COLO829 (cell line): ENCODE measurements at places on chromosomes 7 and 10.

GRCh38 chr10:14598809-14599764, 175.6 kb downstream of the FAM107B start:
- no peak for DNase-seq

GRCh38 chr7:45123913-45124710, 12.6 kb upstream of the TBRG4 start:
- no peak for DNase-seq

DNA sequence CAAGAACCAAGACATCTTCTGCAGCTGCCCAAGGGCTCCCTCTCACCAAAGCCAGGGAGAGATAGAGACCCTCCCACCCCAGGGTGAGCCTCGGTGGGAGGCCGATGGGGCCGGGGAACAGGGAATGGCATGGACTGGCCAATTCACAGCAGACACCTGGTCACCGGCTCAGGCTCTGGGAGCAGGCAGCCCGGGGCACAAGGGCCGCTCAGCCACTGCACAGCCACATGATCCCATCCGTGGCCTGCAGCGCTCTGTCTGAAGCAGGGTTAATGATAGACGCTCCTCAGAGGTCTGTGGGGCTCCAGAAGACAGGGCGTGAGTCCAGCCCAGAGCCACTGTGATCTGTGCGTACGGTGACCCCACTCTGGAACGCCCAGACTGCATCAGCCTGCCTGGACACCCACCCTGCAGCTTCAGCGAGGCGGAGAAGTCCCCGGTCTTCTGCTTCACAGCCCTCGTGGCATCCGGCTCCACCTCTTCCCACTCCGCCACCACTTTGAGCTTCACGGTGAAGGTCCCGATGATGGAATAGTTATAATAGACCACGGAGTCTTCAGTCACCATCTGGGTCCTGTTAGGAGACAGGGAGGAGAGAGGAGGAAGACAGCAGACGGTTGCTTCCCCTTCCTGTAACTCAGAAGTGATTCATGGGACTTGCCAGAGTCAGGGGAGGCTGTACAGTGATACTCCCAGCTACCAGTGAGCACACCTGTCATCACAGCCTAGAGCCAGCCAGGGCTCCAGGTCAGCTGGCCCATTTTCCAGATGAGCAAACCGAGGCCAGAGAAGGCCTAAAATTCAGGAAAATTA, 14.0 kb downstream of the TMEM130 start:
- no peak for DNase-seq

DNA sequence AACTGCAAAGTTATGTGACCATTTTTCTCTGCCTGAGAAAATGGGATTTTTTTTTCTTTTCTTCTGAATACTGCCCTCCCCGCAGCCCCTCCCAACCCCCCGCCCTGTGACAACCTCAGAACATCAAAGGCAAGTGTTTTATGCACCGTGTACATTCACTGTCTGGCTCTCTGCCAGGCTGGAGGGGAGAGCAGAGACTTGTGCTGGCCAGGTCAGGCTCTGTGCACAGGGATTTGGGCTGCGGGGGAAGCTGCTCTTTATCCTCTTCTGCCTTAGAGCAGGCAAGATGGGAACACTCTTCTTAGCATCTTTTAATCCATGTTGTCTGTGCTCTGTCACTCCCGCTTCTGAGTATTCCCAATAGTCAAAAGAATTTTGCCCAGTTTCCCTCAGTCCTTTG, 195.1 kb downstream of the CCSER2 start:
- no peak for DNase-seq

DNA sequence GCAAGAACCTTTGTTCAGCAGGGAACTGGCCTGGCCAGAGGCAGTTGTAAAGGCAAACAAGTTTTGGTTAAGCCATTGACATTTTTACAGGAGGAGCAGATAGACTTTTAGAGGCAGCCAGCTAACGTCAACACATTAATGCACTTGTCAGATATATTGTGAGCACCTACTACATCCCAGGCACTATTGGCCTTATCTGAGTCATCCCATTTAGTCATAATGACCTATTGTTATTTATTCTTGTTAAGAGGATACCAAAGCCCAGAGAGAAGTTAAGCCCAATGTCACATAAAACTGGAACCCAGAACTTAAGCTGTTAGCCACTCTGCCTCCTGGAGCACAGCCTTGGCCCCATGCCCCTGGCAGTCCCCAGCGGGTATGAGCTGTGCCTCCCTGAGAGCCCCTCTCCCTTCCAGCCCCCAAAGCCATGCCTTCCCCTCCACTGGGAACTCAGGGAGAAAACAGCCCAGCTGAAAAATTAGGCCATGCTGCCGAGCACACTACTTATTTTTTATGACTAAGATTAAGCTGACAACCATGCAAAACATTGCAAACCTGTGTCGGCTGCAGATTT, 32.7 kb upstream of the TRIM8 start:
- DNase-seq: no peak

DNA sequence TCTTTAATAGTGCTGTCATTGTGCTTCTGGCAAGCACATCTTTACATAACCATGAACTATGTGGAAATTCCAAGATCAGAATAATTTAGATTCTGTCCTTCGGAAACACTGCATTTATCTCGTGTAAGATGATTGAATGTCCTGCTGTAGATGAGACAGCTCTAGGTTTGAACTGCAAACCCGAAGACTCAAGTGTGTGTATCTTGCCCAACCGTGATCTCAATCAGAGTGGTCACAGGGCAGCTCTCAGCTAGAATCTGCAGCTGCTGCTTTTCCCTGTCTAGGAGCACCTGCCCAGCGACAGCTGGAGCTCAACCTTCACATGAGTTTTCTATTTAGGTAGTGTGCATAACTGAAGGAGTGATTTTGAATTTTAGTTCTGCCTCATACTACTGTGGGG, 17.5 kb upstream of the KIF20B start:
- no peak for DNase-seq

DNA sequence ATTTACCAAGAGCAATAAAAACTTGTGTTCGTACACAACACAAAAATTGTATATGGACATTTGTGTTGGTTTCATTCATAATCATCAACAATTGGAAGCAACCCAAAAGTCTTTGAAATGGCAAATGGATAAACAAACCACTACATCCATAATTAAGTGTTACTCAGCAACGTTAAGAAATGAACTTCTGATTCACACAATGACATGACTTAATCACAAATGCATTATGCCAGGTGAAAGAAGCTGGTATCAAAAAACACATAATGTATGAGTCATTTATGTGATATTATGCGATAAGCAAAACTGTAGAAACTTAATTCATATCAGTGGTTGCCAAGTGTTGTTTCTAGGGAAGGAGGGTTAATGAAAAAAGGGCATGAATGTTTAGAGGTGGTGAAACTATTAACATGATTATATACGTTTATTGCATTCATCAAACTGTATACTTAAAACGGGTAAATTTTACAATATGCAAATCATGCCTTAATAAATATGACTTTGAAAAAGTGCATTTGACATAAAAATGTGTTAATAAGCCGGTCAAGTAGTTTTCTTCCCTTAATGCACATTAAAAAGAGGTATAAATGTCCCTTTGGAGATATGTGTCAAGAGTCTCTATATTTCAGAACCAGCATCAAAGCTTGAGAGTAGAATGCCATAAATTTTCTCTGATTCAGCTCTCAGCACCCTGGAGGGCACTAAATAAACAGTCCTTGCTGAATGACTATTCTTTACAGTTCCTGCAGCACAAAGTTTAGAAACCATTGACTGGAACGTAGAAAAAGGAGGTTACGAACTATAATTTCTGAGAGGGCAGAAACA, 84.8 kb upstream of the GRM3 start:
- no peak for DNase-seq

GRCh38 chr7:65907501-65908198, 34.8 kb downstream of the VKORC1L1 start:
- no peak for DNase-seq

- no peak for DNase-seq
Measured at GRCh38 chr10:114628106-114628505, 30.0 kb downstream of the ABLIM1 start.

GRCh38 chr10:116257785-116258184, 15.2 kb downstream of the GFRA1 start:
- no peak for DNase-seq

DNA sequence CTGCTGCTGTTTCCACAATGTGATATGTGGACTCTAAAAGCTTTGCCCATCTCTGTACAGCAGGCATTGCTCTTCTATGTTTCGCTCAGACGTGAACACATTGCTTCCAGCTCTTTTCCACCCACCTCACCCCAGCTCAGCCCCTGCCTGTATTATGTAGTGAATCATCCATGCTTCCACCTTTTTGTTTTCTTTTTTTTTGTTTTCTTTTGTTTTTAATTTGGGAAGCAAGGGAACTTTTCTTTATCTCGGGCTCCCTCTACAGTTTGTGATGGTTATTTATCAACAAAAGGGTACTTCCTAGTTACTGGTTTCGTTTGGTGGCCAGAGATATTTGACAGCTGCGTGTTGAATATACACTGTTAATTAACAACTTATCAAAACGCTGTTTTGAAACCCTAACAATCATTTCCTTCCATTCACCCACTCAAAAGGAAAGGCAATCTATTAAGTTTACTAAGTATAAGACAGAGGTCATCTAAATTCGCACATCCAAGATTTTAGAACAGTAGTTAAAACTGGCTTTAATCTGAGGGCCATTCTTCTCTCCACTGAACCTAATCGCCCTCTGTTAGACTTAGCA, 127.9 kb upstream of the STK17A start:
- peak; percentile 81 for DNase-seq

DNA sequence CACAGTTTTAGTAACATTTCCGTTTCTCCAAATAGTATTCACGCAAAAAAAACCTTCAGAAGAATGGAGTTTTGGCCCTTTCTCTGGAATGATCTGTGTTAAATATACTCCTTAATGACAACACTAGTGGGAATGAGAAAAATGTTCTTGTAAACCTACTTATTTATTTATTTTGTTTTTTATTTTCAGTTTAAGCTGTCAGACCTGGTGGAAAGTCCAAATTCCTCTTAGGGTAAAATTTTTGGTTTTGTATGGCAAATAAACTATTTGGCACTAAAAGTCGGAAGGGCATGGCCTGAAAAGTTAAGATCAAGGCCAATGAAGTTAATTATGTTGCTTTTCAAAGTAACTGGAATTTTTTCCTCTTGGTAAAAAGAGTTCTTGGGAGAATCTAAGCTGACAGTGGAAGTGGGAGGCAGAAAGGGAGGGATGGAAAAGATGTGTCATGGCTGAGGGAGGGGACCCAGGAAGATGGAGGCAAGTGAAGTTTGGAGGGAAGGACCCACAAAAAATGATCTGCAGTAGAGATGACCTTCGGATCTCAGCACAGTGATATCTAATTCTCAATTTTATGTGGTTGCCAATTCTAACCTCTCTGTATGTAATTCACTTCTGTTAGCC, 33.5 kb upstream of the VPS41 start:
- DNase-seq: no peak

- no peak for DNase-seq
Measured at GRCh38 chr7:100865938-100866728, 1.1 kb upstream of the TRIP6 start.

GRCh38 chr10:110843031-110843430, 28.7 kb upstream of the PDCD4 start:
- DNase-seq: no peak

DNA sequence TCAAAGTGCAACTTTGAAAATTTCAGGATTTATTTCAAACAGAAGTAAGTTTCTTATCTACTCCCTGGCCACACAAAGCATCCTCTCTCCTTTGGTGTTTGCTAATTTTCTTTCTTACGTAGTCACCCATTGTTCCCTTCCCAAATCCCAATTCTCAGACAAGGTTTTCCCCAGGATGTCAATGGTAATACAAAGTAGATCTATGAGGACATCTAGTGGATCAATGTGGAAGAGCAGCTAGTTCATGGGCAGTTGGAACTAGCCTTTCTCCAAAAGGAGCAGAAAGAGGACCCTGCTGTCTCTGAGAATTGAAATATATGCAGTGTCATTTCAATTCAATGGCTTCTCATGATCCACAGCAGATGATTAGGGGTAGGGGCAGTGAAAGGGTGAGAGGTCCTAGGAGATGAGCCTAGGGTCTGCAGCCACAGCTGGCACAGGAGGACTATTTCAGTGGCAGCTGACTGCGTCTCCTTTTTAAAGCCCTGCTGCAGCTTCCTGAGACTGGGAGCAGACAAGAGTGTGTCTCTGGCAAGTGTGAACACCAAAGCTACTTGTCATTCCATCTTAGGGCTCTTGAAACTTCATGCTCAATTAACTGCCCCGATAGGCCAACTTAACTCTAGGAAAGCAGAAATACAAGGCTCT, 632.6 kb downstream of the KCNMA1 start:
- peak; percentile 42 for DNase-seq

DNA sequence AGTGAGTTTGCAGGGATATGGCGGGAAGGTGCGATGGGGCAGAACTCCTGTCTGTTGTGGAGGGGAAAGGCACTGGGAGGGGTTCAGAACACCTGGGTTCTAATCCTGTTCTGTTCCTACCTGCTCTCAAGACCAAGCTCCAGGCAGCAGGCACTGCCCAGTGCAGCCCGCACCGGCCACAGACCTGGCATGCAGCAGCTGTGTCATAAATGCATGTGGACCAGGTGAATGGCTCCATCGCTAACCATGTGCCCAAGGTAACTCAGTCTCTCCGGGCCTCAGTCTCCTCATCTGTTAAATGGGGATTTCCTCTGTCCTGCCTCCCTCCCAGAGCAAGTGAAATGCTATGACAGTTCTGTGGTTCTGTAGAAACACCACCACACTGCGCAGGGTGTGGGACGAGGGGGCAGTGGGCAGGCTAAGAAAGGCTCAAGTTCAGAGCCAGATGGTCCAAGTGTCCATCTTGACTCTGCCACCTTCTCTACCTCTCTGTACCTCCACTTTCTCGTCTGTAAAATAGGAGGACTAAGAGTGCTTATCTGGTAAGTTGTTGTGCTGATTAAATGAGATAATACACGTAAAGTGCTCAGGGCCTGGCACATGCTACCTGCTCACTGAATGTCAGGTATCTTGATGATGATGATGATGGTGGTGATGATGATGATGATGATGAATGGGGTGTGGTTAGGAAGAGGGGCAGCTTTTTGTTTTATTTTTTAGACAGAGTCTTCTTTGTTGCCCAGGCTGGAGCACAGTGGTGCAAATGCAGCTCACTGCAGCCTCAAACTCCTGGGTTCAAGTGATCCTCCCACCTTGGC, 22.9 kb downstream of the ATP6V1F start:
- no peak for DNase-seq

- DNase-seq: peak; percentile 82
Measured at GRCh38 chr7:1473864-1474512, 14.7 kb upstream of the MICALL2 start.

GRCh38 chr10:114526126-114526503, 121.8 kb upstream of the AFAP1L2 start:
- no peak for DNase-seq

- DNase-seq: no peak
Measured at GRCh38 chr7:147053746-147054145, 937.1 kb downstream of the CNTNAP2 start.

DNA sequence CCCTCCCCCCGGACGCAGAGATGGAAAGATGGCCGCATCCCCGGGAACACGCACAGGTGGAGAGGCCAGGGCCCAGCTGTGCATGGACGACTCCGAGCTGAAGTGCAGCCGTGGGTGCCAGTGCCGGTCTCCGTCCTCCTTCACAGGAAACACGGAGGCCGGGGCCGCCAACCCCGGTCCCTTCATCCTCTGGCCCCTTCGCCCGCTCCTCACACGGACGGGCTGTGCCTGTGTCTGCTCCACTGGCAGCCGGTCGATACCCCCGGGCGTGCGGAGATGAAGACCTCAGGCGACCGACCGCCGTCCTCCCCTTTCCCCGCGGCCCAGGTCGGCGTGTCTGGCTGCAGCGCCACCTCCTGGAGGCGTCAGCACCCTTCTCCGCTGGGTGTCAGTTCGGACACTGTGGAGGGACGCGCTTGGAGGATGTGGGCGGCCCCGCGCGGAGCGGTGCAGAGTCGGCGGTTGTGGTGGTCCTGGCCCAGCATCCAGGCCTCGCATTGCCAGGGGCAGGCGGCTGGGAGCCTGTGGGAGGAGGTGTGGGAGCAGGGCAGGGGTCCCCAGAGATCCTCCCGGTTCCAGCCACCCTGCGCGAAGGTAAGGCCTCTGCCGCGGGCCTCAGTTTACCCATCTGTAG, 9.9 kb downstream of the ZNF511 start:
- no peak for DNase-seq
